ENCODE measurements at places on chromosomes 1 and 21.

DNA sequence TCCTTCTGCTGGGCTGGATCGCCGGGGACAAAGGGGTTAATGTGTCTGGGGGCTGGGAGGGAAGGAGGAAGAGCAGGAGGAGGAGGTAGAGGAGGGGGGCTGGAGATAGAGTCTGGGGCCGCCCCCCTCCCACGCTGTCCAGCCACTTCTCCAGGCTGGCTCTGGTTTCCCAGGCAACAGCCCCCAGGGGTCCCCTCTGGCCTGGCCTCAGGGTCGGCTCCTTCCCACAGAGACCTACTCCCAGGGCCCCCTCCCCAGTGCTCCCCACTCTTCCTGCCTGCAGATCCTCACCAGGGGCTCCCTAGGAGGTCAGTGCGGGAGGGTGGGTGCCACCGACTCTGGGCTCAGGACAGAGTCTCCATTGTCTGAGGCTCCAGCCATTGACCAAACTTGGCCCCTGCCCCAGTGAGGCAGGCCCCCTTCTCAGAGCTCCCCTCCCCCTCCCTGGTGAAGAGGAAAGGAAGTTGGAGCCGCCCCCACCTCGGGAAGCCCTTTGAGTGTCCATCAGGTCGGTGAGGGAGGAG, 34.1 kb downstream of the ARHGEF10L start:
- DNase-seq: no peak

- DNase-seq: no peak
These were observed 4.0 kb upstream of the IFI16 start for GRCh38 chr1:159005676-159006075.

GRCh38 chr1:54257346-54257620, 57.3 kb downstream of the MRPL37 start:
- no peak for DNase-seq

DNA sequence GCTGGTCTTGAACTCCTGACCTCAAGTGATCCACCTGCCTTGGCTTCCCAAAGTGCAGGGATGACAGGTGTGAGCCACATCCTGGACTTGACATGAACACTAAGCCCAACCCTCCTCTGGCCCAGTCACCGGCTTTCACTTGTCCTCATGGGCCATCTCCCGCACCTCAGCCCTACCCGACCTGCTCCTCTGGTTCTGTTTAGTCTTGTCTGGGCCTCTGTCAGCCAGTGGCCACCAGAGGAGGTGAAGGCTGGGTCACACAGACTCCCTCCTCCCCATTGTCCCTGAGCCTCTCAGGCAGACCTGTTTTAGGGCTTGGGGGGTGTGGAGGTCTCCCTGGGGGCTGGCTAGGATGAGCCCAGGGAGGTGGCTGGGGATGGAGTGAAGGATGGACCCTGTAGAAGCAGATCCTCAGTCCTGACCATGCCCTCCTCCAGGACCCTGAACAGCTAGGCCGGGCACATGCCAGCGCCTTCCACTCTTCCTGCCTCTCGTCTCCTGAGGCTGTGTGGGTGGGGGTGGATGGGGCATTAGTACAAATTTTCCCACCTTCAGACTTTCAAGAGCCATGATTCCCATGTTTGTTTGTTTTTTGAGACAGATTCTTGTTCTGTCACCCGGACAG, 26.1 kb upstream of the UMODL1 start:
- DNase-seq: no peak

All from stimulated activated effector memory CD8-positive, alpha-beta T cell treated with anti-CD3 and anti-CD28 coated beads, Interleukin-12 subunit alpha, Interleukin-12 subunit beta, amount 100 ng/mL, for 72 hours (primary cell).